ENCODE measurements at places on chromosomes 1 and 21. TPM values are rescaled to one million over a fixed set of nuclear protein-coding genes. Genes with fewer than 3 reads are reported as not detected.

The IGSF3 gene
- polyA plus RNA-seq = 26.2 TPM

The ADGRB2 gene
- 10.0 TPM for polyA plus RNA-seq

The HES2 gene
- polyA plus RNA-seq = 2.3 TPM

GRCh38 chr1:203306089-203306964, 1.0 kb downstream of the BTG2 start:
- DNase-seq = peak; percentile 85

- DNase-seq = peak; percentile 35
Measured at GRCh38 chr1:168428063-168428731, 115.6 kb downstream of the XCL2 start.

The CR1L gene
- not detected for polyA plus RNA-seq

The GBP1 gene
- 9.6 TPM for polyA plus RNA-seq

The MYCL gene
- 9.3 TPM for polyA plus RNA-seq

DNA sequence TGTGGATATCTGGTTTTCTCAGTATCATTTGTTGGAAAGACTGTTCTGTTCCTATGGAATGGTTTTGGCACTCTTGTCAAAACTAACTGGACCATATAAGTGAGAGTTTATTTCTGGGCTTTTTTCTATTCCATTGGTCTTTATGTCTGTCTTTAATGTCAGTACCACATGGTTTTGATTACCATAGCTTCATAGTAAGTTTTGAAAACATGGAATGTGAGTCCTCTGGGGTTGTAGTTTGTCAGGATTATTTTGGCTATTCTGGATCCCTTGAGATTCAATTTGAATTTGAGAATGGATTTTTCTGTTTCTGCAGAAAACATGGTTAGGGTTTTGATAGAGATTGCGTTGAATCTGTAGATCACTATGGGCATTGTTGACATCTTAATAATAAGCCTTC, 107.9 kb downstream of the ZFYVE9 start:
- no peak for DNase-seq

The DIO1 gene
- not detected for polyA plus RNA-seq

- DNase-seq = no peak
Measured at GRCh38 chr1:15445390-15446122, 7.3 kb downstream of the CTRC start.

The ZNF648 gene
- polyA plus RNA-seq = 0.05 TPM

The CD1D gene
- polyA plus RNA-seq = 1.2 TPM

DNA sequence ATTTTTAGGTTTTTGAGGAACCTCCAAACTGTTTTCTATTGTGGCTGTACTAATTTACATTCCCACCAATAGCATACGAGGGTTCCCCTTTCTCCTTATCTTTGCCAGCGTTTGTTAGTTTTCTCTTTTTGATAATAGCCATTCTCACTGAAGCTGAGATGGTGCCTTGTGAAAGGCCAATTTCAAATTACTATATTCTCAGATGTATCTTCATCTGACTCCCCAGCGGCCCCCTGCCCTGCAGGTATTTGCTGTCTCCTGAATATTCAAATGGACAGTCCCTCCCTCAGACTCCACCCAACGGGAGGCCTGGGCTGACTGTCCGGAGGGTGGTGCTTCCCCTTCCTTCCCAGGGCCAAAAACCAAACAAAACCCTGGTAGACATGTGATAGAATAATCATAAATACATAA, 33.5 kb upstream of the TARBP1 start:
- DNase-seq = no peak

- no peak for DNase-seq
Measured at GRCh38 chr21:44445145-44445812, 10.0 kb upstream of the LRRC3 start.

DNA sequence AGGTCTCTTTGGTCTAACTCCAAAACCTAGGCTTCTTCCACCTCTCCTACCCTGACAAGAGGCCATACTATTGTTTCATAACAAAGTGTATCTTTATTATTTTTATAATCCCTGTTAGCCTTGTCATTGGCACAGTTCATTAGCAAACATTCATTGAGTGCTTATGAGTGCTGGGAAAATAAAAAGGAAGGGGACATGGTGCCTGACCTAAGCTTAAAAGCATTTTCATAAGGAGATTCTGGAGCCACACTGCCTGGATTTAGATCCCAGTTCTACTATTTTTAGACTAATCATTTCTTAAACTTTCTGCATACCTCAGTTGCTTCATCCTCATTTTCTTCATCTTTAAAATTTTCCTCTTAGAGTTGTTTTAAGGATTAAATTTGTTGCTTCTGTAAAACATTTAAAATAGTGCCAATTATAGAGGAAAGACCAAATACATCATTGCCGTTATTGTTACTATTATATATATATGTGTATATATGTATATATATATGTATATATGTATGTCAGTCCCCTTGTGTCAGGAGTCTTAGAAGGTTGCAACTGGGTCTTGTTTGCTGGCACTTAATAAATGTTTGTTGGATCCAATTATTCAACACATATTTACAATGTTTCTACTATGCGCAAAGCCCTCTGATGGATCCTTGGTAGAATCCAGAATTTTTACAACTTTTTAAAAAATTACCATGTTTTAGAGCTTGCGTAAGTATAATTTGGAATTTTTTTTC, 250.9 kb upstream of the SGIP1 start:
- DNase-seq = no peak

DNA sequence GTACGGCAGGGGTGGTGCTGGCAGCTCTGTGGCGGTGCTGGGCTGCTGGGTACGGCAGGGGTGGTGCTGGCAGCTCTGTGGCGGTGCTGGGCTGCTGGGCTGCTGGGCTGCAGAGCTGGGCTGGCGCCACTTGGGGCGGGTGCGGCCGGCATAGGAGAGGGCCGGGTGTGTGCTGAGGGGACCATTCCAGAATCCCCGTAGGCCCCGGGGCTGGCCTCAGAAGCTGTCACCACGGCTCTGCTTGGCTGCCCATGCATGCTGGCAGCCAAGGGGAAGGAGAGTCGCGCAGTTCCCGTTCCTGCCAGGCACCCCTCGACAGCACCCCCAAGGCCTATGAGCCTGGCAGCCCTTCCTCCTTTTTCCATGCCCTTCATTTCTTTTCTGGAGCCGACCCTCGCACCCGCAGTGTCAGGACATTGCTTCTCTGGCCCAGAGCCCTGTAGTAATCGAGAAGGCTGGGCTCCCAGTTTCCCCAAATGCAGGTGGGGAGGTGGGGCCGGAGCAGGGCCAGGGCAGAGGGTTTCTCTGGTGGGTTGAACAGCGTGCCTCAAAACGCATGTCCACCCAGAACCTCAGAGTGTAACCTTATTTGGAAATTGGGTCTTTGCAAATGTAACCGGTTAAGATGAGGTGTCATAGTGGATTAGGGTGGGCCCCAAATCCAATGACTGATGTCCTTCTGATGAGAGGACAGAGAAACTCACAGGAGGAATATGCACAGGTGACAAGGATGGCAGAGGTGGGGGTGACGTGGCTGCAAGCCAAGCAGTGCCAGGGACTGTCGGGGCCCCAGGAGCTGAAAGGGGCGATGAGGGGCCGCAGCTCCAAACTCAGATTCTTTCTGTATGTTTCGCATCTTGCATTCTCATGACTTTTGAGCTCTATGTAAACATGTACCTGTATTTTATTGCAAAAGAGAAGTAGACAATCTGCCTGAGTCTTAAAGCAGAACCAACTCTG, 71.0 kb upstream of the ACTRT2 start:
- no peak for DNase-seq

- DNase-seq = no peak
Measured at GRCh38 chr1:32709476-32709875, 6.9 kb upstream of the SYNC start.

DNA sequence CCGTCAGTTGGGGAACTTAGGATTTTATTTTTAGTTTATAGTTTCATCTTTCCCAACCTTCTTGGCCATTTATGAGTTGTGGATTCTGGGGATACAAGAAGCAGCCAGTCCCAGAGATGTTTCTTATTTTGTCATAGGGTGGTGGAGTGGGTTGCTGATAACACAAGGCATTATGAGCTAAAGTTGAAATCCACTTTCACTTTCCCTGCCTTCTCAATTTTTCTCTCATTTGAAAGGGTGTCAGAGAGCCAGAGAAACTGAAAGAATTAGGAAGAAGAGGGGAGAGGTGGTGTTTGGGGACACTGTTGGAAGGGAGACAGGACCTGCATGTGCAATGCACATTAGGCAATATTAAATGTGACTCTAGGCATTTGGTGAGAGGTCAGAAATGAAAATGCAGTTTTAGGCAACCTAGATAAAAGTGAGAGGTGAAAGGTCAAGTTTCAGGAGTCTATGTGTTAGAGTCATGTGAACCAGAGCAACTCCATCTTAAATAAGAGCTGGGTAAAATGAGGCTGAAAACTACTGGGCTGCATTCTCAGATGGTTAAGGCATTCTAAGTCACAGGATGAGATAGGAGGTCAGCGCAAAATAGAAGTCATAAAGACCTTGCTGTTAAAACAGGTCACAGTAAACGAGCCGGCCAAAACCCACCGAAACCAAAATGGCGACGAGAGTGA, 71.1 kb upstream of the F3 start:
- DNase-seq = no peak

DNA sequence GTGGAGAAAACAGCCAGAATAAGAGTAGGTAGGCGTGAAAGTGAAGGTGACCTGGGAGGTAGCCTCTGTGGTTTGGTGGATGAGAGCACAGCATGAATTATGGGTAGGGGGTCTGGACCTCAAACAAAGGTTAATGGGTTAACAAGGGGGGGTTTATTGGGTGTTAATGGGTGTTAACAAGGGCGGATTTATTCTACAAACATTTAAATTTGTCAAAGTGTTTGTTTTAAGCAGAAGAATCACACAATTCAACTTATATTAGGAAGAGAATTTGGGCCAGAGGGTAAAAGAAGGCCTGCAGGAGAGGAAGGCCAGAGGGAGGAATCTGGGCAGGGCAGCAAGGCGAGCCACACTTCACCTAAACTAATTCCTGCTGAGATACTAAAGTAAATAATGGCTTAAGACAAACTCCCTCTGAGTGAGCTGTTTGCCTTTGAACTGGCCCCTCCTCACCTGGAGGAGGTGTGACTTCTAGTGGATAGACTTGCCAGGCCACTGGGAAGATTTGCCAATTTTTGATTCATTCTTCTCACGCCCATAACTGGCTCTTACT, 191.7 kb downstream of the GIPC2 start:
- no peak for DNase-seq

Measured in muscle of back (tissue), 13 donors.